ENCODE measurements at places on chromosomes 16 and 17.

GRCh38 chr17:36983618-36984017 lies 34.9 kb downstream of the AATF start:
- no peak for DNase-seq

- DNase-seq: no peak
These were observed 68.5 kb upstream of the RPL38 start for GRCh38 chr17:74134991-74135390.

GRCh38 chr16:80652441-80652840 lies 111.6 kb downstream of the DYNLRB2 start:
- no peak for DNase-seq

- no peak for DNase-seq
These were observed 10.1 kb downstream of the GCGR start for GRCh38 chr17:81813861-81814683.

DNA sequence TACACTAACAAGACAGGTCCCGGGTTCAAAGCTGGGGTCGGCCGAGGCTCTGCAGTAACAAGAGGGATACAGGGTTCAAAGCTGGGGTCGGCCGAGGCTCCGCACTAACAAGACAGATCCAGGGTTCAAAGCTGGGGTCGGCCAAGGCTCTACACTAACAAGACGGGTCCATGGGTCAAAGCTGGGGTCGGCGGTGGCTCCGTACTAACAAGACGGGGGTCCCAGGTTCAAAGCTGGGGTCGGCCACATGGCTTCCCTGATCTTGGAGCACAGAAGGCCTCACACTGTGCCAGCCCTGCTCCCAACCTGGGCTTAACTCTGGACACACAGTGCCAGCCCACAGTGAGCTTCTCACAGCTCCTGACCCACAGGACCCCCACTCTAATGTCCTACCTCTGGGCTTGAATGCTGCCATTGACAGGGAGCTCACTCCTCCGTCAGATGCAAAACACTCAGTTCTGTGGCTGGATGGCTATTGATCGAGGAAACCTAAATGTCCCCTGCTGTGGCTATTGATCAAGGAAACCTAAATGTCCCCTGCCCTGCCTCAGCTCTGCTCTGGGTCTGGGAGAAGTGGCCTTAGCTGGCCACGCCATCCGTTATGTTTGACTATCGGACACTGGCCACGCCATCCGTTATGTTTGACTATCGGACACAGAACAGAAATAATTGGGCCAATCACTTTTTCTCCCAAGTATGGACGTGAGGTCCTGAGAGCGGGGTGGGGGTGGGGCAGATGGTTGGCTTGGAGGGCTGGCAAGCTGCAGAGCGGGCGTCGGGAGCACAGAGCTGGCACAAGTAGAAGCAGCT lies 54.6 kb upstream of the DOC2B start:
- no peak for DNase-seq

GRCh38 chr16:4208341-4208751 lies 33.5 kb downstream of the SRL start:
- no peak for DNase-seq

DNA sequence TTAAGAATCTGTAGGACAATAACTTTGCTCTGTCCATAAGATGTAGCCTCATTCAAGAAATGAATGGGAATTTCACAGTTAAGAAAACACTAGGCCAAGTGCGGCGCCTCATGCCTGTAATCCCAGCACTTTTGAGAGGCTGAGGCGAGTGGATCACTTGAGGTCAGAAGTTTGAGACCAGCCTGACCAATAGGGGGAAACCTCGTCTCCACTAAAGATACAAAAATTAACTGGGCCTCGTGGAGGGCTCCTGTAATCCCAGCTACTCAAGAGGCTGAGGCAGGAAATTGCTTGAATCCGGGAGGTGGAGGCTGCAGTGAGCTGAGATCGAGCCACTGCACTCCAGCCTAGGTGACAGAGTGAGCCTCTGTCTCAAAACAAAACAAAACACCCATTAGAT lies 19.9 kb upstream of the RSL1D1 start:
- no peak for DNase-seq

- no peak for DNase-seq
These were observed 5.7 kb downstream of the DHRS7B start for GRCh38 chr17:21132428-21132827.

GRCh38 chr17:80781211-80781610 lies 210.4 kb upstream of the CHMP6 start:
- no peak for DNase-seq

- DNase-seq: no peak
These were observed 20.9 kb downstream of the HAPSTR1 start for GRCh38 chr16:9112166-9112843.

GRCh38 chr16:55179852-55180585 lies 144.0 kb upstream of the IRX6 start:
- no peak for DNase-seq

DNA sequence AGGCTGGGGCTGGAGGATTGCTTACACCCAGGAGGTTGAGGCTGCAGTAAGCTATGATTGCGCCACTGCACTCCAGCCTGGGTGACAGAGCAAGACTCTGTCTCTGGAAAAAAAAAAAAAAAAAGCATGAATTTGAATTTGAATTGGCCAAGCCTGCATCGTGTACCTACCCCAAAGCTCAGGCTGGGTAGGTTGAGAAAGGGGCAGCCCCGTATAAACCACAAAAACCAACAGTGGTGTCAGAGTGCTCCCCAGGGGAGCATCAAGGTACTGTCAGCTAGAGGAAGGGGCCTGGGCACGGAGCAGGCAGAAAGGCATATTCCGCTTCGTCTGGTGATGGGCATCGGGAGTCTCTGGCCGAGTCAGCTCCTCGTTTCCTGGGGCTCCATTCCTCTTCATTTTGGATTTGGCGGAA lies 40.9 kb downstream of the RAP1GAP2 start:
- DNase-seq: no peak

- no peak for DNase-seq
These were observed 195.2 kb downstream of the IRX5 start for GRCh38 chr16:55125818-55126385.
